ENCODE measurements at places on chromosomes 12 and 14.

DNA sequence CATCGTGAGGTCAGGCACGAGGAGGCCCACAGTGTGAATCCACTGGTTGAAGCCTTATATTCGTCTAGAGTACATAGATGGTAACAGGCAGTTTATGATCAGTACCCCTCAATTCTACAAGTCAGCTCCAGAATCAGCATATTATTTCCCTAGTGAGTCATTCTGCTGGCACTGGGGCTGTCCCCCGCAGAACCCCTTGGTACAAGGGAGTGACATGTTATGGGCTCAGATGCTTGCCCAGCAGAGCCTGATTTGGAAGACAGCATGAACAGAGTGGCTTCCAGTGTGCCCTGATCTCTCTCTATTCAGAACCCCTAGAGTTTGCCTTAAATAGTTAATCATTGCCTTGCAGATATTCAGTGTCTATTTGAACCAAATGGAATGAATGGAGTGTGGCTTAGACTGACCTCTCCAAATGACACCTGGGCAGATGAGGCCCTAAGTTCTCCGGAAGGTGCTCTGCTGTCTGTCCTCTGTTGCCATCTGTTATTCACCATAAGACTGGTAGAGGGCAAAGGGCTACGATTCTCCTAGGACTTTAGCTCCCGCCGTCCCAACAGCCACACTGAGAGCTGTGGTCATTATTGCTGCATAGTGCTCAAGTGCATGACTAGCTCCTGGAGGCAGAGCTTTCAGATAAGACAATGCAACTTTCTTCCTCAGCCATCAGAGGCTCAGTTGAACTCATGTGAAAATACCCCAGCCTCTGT, 41.1 kb downstream of the CACNA2D4 start:
- DNase-seq: no peak

- no peak for DNase-seq
Observed at GRCh38 chr12:53974084-53975063, at the start of gene HOTAIR. TSS of gene HOTAIR (minus strand) at chr12:53974954.

GRCh38 chr12:106896603-106897002, 59.1 kb upstream of the TMEM263 start:
- DNase-seq: no peak

DNA sequence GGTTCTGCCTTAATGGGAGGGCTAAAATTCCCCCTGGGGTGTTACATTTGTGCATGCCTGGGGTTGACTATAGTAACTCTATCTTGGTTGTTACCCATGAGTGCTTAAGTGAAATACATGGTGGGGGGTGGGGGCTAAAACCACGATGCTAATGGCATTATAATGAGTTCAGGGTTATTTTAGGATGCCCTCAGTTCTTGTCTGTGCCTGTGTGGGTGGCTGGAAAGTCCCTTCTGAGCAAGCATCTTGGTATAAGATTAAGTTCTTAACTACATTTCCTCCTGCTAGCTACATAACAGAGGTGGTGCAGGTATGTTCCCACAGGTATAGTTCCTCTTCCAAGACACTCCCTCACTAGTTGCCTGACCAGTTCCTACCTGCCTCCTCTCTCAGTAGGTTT, 822.3 kb downstream of the LRFN5 start:
- DNase-seq: peak; percentile 12

- no peak for DNase-seq
Observed at GRCh38 chr14:92247341-92247740, 75.6 kb upstream of the SLC24A4 start.

GRCh38 chr12:1972260-1972659, 32.0 kb downstream of the DCP1B start:
- DNase-seq: no peak

DNA sequence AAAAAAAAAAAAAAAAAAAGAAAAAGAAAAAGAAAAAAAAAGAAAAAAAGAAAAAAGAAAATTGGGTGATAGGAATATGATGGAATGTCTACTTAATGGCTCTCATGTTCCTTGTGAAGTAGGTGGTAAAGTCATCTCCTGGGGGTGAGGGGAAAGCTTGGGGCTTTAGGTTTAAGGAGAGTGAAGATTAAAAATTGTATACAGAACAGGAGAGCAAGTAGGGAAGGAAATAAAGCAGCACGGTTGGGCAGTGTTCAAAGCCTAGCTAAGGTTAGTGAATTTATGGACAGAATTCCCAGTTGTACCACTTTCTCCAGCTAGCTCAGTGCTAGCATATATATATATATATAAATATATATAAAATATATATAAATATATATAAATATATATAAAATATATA, 40.0 kb upstream of the SLC2A13 start:
- DNase-seq: peak; percentile 18
